ENCODE measurements at places on chromosomes 5 and 9.

DNA sequence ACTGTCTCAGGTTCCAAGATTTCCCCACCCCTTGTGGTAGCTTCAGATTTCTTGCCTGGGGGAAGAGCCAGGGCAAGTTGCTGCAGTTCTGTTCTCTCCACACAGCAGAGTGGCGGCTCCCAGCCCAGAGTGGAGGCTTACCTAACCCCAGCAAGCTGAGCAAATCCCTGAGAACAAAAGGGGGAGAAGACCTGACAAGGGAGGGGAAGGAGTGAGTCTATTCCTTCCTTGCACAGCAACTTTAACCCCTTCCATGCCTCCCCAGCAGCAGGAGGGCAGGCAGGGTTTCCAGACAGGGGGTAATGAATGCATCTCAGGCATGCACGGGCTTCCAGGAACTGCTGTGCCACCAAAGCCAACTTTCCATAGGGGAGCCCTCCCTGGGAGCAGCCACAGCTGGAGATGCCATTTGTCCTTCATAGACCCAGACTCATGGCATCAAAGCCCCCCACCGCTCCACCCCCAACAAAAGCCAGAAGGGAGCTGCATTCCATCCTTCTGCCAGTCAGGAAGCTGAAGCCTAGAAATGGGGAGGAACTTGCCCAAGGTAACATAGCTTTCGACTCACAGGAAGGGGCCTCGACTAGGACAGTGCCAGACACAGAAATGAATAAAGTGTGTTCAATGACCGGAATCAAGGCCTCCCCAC, 28.8 kb upstream of the FAT2 start:
- DNase-seq: peak; percentile 98

- no peak for DNase-seq
Observed at GRCh38 chr5:179405054-179405416, 59.8 kb upstream of the ADAMTS2 start.

- DNase-seq: no peak
Observed at GRCh38 chr5:160697281-160697680, 154.7 kb downstream of the ATP10B start.

- DNase-seq: no peak
Observed at GRCh38 chr5:176790941-176791340, 19.4 kb upstream of the UNC5A start.

DNA sequence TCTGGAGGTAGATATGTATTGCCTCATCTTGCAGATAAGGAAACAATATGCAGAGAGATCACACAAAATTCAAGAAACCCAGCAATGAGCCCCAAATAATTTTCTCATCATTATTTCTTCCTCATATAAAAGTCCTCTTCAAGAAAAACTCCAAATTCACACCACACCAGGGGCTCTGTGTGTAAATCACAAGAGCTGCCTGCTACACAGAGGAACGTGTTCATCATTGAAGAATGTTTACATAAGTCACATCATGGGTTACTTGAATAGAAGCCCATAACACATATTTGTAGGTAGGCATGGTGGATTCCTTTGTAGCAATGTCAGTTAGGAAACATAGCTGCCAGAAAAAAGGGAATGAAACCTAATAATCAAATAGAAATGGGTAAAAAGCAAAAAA, 308.1 kb upstream of the TLE4 start:
- DNase-seq: peak; percentile 4

GRCh38 chr9:129259375-129259774, 81.3 kb upstream of the IER5L start:
- DNase-seq: no peak

GRCh38 chr5:33272288-33272687, 168.5 kb upstream of the TARS1 start:
- peak; percentile 96 for DNase-seq

- no peak for DNase-seq
Observed at GRCh38 chr9:78697618-78698017, 400.7 kb downstream of the PSAT1 start.

GRCh38 chr9:114442022-114442421, 54.2 kb upstream of the AKNA start:
- DNase-seq: no peak

DNA sequence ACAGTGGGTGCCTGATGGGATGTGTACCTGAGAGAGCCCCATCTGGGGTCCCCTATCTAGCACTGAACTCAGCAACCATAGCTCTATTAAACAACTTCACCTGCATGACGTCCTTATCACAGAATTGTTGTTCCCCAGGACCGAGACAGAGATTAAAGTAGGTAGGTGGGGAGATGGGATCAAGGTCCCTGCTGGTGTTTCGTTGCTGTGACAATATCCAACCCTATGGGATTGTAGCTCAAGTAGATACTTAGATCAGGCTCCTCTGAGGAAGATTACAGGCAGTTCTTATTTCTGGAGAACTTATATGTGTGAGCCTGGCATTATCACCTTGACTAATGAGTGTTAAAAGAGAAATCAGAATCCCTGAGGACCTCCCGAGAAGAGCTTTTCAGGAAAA, 84.9 kb downstream of the SLC28A3 start:
- DNase-seq: no peak

- DNase-seq: no peak
Observed at GRCh38 chr9:9746826-9747225, 866.0 kb downstream of the PTPRD start.

GRCh38 chr5:95859661-95860060, 37.1 kb upstream of the GLRX start:
- DNase-seq: no peak

- no peak for DNase-seq
Observed at GRCh38 chr9:124766815-124767554, 4.1 kb downstream of the NR6A1 start.

GRCh38 chr5:57302164-57302563, 128.3 kb downstream of the GPBP1 start:
- DNase-seq: peak; percentile 81

DNA sequence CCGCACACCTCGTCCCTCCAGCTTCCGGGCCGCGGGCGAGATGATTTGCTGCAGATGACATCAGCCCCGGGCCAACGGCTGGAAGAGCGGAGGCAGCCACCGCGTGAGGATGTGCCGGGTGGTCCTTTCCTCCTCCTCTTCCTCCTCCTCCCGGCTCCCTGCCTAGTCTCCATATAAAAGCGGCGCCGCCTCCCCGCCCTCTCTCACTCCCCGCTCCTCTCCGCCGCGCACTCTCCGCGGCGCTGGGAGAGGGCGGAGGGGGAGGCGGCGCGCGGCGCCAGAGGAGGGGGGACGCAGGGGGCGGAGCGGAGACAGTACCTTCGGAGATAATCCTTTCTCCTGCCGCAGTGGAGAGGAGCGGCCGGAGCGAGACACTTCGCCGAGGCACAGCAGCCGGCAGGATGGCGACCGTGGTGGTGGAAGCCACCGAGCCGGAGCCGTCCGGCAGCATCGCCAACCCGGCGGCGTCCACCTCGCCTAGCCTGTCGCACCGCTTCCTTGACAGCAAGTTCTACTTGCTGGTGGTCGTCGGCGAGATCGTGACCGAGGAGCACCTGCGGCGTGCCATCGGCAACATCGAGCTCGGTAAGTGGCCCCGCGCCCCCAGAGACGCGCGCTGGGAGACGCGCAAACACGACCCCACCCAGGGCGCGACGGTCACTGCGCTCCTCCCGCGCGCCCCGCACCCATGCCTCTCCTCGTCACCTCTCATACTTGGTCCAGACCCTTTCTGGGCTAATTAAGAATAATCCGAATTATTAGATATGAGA, at the start of gene MAP1B:
MAP1B (plus strand) TSS at position 345 of the 770 bp plus-strand sequence; CDS start at position 402, 57 bp downstream.
- no peak for DNase-seq

GRCh38 chr9:38160613-38161215, 91.7 kb upstream of the SHB start:
- DNase-seq: peak; percentile 33

DNA sequence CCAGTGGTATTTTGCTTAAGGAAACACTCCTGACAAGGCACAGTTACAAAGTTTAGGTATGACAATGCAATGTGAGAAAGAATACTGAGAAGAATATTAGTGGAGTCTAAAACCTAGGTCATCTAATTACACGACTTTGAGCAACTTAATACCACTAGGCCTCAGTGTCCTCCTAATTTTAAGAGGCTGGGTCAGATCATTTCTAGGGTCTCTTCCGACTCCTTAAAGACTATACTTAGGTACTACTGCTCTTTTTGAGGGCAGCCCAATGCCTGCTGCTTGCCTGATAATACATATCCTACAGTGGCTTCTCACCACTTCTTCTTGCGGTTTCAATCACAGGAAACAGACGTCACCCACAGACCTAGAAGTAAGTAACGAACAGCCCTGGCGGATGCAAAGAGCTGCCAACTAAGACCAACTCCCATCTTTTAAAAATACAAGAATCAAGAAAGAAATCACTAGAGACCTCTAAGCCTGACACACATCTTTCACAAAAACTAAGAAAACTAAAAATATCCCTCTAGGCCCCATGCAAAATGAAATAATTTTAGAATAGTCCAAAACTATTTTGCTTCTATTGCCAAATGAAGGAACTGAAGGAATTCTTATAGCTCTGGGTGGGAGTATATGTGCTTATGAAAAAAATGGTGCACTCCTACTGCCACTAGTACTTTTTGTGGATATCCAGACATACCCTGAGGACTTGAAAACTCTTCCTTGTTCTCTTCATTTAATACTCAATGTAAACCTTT, 13.1 kb downstream of the DIAPH1 start:
- no peak for DNase-seq

DNA sequence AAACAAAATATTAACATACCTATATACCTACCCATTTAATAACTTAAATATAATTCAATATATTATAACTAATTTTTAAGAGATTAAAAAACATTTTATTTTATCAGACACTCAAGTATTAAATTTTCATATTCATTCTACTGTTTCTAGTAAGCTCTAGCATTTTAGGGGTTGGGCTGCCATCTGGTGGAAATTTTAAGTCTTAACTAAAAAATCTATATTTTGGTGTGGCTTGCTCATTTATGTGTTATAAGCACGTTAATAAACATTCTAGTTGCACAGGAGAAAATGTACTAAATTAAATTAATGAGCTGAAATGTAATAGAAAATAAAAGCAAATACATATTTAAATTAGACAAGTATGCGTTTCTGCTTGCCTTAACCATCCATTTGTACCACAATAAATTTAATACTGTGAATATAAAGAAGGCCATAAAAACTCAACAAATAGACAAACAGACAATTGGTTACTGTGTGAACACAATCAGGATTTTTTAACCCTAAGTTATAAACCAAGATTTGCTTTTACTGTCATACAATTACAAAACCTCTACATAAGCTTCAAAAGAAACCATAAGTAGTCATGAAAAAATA, 1728.3 kb upstream of the CDH9 start:
- peak; percentile 62 for DNase-seq

- DNase-seq: peak; percentile 88
Observed at GRCh38 chr5:149728303-149728702, 1.8 kb upstream of the PPARGC1B start.

DNA sequence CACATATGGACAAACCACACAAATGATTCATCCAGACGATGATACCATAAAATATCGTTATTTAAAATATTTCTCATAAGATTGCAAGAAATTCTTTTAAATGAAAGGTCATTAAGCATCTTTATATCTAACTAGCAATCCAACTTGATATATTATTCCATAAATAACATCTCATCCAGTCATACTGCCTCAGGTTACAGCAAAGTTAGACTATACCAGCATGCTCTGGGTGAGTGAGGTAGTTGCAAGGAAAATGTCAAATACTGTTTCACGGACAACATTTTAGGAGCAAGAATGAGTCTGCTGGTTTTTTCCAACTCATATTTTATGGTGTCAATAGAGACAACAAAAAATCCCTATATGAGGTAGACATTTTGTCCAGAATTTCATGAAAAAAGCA, 200.9 kb upstream of the TRPM3 start:
- no peak for DNase-seq

GRCh38 chr5:172450861-172451695, 3.2 kb downstream of the SH3PXD2B start:
- no peak for DNase-seq

- DNase-seq: no peak
Observed at GRCh38 chr5:44361342-44362001, 27.7 kb downstream of the FGF10 start.

DNA sequence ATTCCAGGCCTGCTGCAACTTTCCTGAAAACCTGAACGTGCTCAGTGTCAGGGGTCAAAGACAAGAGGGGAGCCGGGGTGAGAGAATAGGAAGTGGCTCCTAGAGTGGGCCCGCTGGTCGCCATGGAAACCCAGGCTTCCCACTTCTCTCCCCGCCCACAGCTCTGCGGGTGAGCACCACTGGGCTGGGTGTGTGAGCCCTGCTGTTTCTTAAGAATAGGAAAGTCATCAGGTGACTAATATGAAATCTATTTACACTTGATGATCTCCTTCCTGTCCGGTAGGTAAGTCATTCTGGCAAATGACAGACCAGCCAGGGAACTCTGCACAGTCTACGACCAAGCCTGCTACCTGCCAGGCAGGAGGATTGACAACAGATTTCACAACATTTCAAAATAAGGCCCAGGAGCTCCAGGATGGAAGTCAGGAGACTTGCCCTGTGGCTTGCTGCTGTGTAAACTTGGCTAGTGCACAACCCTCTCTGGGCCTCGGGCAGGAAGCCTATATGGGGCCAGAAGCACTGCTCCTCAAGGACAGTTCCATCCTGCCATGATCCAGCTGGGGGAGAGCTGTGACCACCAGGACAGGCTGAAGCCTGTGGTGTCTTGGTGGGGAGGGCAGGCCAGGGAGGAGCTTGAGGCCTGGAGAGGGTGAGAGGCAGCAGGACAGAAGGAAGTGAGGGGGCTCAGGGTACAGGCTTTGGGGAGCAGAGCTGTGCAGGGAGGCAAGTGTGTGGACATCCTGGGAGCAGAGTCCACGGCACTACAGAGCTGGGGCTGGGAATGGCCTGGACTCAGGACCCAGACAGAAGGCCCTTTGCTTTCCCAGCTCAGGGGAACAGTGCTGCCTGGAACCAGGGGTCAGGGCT, 60.6 kb downstream of the SHB start:
- DNase-seq: peak; percentile 99

DNA sequence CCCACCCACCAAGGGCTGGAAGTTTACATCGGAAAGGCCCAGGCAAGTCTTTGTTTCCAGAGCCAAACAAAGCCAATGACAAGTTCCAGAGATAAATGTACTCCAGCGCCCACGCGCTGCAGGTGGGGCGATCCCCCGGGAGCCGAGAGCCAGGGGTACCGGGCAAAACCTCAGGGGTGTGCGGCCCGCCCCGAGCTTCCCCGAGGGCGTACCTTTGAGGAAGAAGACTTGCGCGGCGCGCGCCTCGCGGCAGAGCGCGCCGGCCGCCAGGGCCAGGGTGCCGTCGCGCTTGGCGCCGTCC, 671 bp downstream of the DUSP1 start:
- no peak for DNase-seq

DNA sequence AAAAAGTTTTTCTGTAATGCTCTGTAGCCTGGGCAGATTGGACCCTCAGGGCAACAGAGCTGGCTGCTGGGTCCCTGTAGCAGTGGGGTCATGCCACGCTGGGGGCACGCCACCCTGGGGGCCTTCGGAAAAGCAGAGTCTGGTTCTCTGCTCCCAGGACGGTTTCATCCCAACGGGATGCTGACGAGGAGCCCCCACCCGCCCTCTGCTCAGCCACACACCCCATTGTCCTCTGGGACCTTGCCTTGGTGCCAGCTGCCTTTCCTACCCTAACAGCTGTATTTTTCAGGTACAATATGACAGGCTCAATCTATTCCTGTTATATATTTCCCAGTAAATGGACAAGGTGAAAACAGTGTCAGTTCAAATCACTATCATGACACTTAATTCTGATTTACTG, 29.0 kb upstream of the MVB12B start:
- DNase-seq: no peak

GRCh38 chr9:105392531-105392930, 55.3 kb upstream of the FSD1L start:
- DNase-seq: no peak

- peak; percentile 28 for DNase-seq
Observed at GRCh38 chr9:136482046-136482792, 621 bp downstream of the SEC16A start.

Data from bronchial epithelial cell (primary cell).